ENCODE measurements at places on chromosomes 2 and 18.

DNA sequence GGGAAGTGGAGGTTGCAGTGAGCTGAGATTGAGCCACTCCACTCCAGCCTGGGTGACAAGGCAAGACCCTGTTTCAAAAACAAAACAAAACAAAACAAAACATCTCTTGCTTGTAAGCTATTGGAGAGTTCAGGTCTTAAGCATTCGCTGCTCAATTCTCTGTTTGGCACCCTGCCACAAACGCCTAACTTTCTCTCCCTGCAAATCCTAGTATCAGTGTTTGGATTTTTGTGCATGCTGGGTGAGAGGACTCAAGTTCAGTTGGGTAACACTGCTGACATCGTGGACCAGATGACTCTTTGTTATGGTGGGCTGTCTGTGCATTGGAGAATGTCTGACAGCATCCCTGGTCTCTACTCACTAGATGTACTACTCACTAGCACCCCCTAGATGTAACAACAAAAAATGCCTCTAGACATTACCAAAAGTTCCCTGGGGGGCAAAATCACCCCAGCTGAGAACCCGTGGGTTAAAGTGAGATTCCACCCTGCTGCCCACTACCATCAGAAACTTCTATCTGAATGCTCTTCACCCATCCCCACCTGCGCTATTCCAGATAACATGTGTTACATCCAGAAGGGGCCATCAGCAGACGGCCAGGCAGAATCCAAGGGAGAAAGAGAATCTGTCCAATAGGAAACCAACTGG is 50.9 kb downstream of the CACNB4 start:
- DNase-seq: no peak

- DNase-seq: no peak
These were observed 41.4 kb downstream of the SPP2 start for GRCh38 chr2:234091883-234092282.

- DNase-seq: no peak
These were observed 260.8 kb downstream of the SH3BP4 start for GRCh38 chr2:235212501-235213158.

- DNase-seq: no peak
These were observed 62.5 kb downstream of the NUP35 start for GRCh38 chr2:183186766-183187165.

DNA sequence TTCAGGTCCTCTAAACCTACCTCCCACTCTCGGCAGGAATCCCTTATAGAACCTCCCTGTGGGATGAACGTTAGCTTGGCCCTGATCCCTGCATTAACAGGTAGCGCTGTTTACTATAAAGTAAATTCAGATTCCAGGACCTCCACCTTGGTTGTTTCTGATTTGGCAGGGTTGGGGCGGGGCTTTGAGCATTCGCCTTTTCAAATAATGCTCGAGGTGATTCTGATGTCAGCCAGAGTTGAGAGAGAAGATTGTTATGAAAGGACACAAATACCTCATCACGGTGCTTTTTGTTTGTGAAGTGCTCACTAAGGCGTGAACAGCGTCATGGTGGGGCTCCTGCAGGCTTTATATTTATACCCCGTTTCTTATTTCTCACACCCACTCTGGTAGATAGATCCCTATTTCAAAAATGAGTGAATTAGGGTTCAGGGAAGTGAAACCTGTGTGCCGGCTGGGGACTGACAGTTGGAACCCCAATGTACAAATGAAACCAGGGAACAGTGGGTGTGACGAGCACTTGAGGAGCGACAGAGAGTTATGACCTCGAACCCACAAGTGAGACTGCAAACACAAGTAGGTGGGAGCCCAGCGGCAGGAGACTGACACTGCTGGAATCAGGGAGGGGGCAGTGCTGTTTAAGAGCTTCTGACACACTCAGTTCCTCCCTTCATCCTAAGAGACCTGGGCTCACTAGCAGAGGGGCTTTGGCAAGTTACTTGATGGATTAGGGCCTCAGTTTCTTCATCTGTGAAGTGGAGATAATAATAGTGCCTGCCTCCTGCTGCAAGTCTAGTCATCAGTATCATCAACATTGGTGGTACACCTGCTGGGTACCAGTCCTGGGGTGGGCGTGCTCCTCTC is 14.2 kb upstream of the CXCR4 start:
- DNase-seq: peak; percentile 60

GRCh38 chr18:902229-902628 is 2.4 kb upstream of the ADCYAP1 start:
- no peak for DNase-seq

DNA sequence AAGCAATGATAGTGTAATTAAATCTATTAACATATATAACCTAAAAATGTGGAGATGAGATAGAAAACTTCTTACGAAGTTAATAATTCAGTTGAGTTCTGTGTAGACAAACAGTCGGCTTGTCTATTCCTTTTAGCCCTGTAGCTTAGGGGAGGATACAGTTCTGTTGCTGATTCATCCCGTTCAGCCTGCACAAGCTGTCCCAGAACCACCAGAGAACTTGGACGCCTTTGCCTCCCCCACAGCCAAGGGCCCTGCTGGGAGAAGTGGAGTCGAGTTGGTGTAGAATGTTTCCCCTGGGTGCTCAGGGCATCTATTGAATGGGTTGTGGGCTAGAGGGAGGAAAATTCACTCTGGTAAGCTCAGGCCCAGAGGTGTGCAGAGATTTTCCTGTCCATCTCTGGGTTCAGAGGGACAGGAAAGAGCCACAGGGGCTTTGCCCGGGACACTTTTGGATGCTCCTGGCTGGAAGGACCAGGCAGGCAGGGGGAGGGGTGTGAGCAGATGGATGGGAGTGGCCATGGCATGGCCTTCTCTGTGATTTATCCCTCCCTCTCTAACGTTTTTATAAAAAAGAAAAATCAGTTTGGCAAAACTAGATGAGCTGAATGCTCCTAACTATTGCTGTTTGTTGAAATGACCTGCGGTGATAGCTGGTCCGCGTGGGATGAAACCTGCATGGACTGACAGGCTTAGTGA is 42.8 kb upstream of the GALR1 start:
- DNase-seq: no peak

Measured in activated T-helper 1 cell treated with anti-CD3 and anti-CD28 coated beads, Interleukin-2, amount 50 U/mL, for 16 hours (primary cell).